Spinal cord (tissue), 10 donors: ENCODE measurements at places on chromosomes 16 and 17.

- no peaks in the 10 kb centered on the region for H3K4me1 ChIP-seq
- no peak overlapping the region for H3K4me3 ChIP-seq
- H3K36me3 ChIP-seq, result peaks cover 3% of the 10 kb centered on the region
- H3K27me3 ChIP-seq, result no peaks in the 10 kb centered on the region
These were observed 34.3 kb downstream of the IL4R start for GRCh38 chr16:27347930-27348685.

DNA sequence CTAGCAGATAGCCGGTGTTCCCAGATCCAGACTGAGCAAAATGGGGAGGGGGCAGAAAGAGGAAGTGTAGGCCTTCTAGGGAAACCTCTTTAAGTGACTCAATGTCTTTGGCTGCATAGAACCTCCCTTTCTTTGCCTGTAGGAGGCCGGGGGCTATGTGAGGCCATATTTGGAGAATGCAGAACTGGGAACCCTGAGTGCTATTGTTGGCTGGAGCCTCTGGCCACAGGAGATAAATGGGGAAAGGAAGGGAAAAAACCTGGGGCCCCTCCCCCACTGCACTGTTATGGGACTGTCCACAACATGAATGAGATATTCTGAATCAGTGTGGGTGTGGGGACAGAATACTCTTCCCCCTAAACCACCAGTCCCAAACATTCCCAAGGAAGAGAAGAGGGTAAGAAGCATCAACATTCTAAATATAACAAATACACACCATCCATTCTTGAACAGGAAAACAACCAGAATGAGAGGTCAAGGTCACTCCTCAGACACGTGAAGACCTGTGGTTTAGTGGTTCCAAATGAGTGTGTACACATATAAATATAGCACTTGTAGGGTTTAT lies 2.4 kb downstream of the VPS25 start:
- peaks cover 16% of the 10 kb centered on the region for H3K4me1 ChIP-seq
- no peak overlapping the region for H3K4me3 ChIP-seq
- H3K36me3 ChIP-seq, result peaks cover 38% of the 10 kb centered on the region

DNA sequence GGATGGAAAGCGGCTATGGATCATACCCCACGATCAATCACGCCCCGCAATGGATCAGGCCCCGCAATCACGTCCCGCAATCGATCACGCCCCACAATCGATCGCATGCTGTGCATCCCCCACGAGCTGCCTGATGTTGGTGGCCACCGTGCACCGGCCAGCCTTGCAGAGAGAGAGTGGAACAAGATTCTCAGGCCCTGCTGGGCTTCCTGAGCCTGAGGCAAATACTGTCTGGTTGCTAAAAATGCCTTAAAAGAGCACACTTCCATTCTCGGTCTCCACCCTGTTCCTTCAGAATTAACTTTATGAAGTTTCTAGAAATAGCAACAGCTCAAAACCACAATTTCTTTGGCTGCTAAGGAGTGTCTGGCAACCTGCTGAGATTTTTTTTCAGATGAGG lies 81.5 kb downstream of the VPS53 start:
- H3K4me3 ChIP-seq, result no peak overlapping the region
- peaks cover 5% of the 10 kb centered on the region for H3K4me1 ChIP-seq
- H3K27ac ChIP-seq, result peak overlapping the region; percentile 10
- DNase-seq, result no peak
- H3K36me3 ChIP-seq, result peaks cover 8% of the 10 kb centered on the region

DNA sequence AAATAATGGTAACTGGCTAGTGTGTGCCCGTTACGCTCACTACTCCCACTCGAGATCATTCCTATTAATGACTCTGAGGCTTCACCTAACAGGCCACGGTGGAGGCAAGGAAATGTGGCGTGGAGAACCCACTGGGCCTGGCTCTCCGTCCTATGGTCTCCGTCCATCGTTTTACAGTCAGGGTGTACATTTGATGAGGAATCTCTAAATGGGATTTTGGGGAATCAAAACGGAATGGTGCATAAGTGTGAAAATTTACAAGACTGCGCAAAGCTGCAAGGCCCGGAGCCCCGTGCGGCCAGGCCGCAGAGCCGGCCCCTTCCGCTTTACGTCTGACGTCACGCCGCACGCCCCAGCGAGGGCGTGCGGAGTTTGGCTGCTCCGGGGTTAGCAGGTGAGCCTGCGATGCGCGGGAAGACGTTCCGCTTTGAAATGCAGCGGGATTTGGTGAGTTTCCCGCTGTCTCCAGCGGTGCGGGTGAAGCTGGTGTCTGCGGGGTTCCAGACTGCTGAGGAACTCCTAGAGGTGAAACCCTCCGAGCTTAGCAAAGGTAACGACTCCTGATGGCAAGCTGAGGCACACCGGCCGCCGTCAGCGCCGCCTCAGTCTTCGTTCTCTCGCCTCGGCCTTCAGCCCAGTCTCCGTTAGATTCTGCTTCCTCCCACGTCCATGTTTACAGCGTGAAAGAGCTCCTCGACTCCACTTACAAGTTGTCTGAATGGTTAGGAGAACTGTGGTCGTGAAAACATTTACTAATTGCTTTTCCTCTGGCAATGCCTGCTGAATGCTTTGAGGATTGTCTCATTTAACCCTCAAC lies at the start of gene RAD51C:
RAD51C (plus strand) TSS at position 364 of the 817 bp plus-strand sequence; CDS start at position 406, 42 bp downstream.
- H3K27ac ChIP-seq, result peak within 1 kb of the TSS; percentile 90
- no peaks in the 10 kb centered on the region for H3K27me3 ChIP-seq
- peaks cover 2% of the 10 kb centered on the region for H3K36me3 ChIP-seq
- DNase-seq, result peak; percentile 77
- peaks cover 9% of the 10 kb centered on the region for H3K4me1 ChIP-seq
- H3K4me3 ChIP-seq, result peak within 1 kb of the TSS; percentile 81

DNA sequence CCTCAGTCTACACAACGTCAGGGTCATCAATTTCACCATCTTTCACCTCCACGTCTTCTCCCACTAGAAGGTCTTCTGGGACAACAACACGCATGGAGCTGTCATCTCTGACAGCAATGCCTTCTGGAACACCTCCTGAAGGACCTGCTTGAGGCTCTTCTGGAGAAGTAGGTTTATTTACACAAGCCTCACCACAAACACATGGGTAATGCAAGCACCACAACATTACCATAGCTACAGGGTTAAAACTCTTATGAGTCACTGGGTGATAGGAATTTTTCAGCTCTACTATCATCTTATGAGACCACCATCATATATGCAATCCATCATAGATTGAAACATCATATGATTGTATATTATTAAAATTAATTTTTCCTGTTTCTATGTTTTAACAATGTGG lies 215.4 kb downstream of the CHD9NB start:
- H3K36me3 ChIP-seq, result no peaks in the 10 kb centered on the region
- no peak overlapping the region for H3K4me3 ChIP-seq
- no peak for DNase-seq
- no peak overlapping the region for H3K27ac ChIP-seq
- H3K4me1 ChIP-seq, result no peaks in the 10 kb centered on the region
- H3K27me3 ChIP-seq, result no peaks in the 10 kb centered on the region

GRCh38 chr17:44439168-44439567 lies 49.7 kb upstream of the ITGA2B start:
- no peaks in the 10 kb centered on the region for H3K4me1 ChIP-seq
- H3K4me3 ChIP-seq, result no peak overlapping the region
- no peak overlapping the region for H3K27ac ChIP-seq
- DNase-seq, result no peak
- no peaks in the 10 kb centered on the region for H3K27me3 ChIP-seq
- H3K36me3 ChIP-seq, result peaks cover 11% of the 10 kb centered on the region

DNA sequence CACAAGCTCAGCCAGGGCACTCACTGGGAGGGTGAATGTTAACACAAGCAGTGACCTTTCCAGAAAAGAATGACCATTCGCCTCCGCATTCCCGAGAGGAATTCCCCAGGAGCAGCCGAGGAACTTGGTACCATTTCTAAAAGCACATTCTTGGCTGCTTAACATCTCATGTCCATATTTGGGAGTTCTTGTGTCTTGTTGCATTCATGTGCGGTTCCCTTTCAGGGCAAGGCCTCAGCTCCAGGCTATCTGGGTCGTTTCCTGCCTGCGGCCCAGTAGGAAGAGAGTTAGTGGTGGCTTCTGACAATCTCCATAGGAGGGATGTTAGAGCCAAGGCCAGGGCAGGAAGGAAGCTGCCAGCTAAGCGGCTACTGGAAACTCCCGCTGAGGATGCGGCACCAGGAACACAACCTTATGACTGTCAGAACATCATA lies 27.8 kb upstream of the MEAK7 start:
- no peaks in the 10 kb centered on the region for H3K27me3 ChIP-seq
- H3K4me3 ChIP-seq, result no peak overlapping the region
- H3K4me1 ChIP-seq, result peaks cover 46% of the 10 kb centered on the region
- H3K36me3 ChIP-seq, result no peaks in the 10 kb centered on the region

- DNase-seq, result no peak
- no peaks in the 10 kb centered on the region for H3K27me3 ChIP-seq
- H3K27ac ChIP-seq, result no peak overlapping the region
These were observed 6.7 kb downstream of the NUPR1 start for GRCh38 chr16:28531777-28532744.
